AG04450 (cell line): ENCODE measurements at places on chromosomes 4 and X. TPM values are rescaled to one million over a fixed set of nuclear protein-coding genes. Genes with fewer than 3 reads are reported as not detected.

MTM1 gene
- 3.9 TPM in 2 replicates for polyA plus RNA-seq

GLUD2 gene
- 1.3 and 1.4 TPM in 2 replicates for polyA plus RNA-seq

LIAS gene
- 8.6 and 13.1 TPM in 2 replicates for polyA plus RNA-seq

SRPX gene
- 49.6 and 53.5 TPM in 2 replicates for polyA plus RNA-seq

CHM gene
- 14.7 and 20.6 TPM in 2 replicates for polyA plus RNA-seq

LRPAP1 gene
- 150 and 191 TPM in 2 replicates for polyA plus RNA-seq

TCEAL2 gene
- polyA plus RNA-seq = not detected in 2 replicates
